ENCODE measurements at places on chromosomes 11 and 22.
A peak's percentile ranks its signal among the peaks of the same experiment; 100 is the strongest.

DNA sequence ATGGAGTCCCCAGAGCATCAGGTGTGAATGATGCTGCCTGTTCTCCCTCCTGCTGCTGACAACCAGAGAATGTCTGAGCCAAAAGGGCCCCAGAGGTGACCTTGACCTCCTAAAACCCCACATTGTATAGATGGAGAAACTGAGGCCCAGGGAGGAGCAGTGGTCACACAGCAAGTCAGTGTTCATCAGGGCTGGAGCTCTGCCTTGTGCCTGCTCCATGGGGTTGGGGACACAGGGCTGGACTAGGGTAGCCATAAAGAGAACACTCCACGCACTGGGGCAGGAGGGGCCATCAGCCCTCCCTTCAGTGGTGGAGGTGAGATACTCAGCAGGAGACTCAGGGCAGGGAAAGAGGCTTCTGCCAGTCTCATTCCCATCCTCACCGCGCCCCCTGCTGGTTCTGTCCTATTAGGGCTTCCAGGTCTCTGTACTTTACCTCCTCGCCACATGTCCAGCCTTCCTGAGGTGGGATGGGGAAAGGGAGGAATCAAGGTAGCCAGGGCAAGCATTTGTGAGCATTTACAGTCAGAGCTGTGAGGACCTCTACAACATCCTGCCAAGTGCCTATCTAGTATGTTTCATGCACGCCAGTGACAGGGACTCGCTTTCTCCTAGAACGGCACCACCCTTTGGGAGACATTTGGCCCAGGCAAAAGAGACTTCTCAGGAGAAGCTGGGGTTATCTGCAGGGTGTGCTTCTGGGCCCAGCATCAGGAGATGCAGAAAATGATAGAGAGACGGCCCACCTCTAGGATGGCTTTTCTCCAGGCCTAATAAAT is 43.2 kb downstream of the NEU3 start:
- peak; percentile 60 for DNase-seq

- DNase-seq, result no peak
Observed at GRCh38 chr11:69705351-69705811, 1.6 kb upstream of the FGF19 start.

- no peak for DNase-seq
Observed at GRCh38 chr11:27084518-27084917, 43.9 kb downstream of the BBOX1 start.

DNA sequence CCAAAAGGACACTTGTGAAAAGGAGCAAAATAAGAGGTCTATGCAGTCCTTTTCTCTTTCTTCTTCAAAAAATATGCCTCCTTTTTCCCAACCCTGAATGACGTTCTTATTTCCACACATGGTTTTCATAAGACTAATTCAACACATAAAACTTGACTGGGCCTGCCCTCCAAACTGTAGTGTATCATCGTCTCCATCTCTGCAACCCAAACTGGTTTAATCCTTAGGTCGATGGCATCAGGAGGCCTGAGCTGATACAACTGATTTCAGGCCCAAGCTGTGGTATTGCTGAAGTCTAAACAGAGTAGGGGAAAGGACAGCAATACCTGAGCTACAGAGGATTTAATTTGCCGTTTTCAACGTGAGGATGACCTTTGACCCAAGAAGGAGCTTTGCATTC is 130.0 kb upstream of the MTNR1B start:
- no peak for DNase-seq

- no peak for DNase-seq
Observed at GRCh38 chr11:41996533-41996932, 537.1 kb upstream of the LRRC4C start.

DNA sequence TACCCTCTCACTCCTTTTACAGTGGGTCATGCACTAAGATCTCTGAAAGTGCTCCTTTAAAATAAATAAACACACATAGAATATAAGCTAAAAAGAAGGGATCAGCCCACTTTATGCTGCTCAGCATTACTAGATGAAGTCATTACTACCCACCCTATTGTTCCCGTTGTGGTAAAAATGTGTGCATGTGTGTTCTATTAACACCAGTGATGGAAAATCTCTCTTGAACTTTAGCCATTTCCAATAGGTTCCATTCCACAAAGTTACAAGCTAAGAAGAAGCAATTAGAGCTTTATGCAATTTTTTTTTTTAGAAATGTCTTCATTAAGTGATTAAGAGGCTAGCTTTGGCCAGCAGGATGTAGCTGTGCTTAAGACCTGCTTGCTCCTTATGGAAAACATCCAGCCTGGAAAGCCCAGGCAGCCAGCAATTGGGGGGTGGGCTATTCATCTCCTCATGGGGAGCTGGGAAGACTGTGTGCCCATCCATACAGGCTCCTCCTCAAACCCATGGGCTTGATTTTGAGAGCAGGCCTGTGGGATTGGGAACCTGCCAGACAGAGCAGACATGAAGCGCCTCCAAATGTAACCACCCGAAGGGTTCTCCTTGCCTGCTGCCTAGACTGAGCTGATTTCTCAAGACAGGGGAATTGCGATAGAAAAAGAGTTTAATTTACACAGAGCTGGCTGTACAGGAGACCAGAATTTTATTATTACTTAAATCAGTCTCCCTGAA is 92.9 kb upstream of the PARVA start:
- DNase-seq, result no peak

GRCh38 chr22:17964156-17964555 is 60.2 kb downstream of the MICAL3 start:
- no peak for DNase-seq

DNA sequence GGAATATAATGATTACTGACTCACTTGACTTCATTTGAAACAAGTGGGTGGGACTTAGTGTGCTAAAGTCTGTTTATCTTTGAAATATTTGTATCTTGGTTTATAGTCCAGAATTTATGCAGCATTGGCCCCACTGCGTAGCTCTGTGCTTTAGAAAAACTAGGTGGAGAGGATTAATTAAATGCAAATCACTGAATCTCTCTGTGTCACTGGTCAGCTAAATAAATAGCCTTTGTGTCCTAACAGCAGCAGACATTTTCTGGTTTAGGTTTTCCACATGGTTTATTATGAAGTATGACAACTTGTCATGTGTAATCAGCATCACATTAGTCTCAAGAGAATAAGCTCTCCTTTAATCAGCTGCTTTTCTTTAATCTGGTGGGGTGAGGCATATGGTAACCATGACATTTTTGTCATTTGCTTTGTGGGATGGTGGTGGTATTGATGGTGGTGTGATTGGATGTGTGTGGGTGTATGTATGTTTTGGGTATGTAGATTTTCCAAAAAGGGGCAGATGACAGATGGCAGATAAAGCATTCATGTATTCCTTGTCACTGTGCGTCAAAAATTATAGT is 33.9 kb downstream of the BCL2L13 start:
- DNase-seq, result no peak

DNA sequence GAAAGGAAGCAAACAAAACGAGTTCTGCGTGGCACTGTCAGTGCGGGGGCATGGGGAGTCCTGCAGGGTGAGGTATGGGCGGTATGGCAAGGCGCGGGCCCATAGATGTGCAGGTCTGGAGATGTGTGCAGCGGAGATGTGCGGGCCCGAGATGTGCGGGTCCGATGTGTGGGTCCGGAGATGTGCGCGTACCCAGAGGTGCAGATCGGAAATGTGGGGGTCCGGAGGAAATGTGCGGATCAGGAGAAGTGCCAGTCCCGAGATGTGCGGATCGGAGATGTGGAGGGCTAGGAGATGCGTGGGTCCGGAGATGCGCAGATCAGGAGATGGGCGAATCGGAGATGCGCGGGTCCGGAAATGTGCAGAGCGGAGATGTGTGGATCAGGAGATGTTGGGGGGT is 35.9 kb downstream of the CDPF1 start:
- DNase-seq, result no peak

DNA sequence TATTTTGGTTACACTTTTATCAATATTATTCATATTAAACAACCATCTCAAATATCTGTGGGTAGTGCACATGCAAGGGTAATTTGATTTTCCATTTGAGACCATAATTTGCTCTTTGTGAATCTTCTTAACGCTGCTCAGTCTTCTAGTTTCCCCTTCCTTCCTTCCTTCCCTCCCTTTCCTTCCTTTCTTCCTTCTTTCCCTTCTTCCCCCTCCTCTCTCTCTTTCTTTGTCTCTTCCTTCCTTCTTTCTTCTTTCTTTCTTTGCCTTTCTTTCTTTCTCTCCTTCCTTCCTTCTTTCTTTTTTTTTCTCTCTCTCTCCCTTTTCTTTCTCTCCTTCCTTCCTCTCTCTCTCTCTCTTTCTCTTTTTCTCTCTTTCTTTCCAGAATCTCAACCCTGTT is 4.1 kb upstream of the RNF26 start:
- no peak for DNase-seq

GRCh38 chr11:67289651-67290479 is 762 bp downstream of the ANKRD13D start:
- no peak for DNase-seq

DNA sequence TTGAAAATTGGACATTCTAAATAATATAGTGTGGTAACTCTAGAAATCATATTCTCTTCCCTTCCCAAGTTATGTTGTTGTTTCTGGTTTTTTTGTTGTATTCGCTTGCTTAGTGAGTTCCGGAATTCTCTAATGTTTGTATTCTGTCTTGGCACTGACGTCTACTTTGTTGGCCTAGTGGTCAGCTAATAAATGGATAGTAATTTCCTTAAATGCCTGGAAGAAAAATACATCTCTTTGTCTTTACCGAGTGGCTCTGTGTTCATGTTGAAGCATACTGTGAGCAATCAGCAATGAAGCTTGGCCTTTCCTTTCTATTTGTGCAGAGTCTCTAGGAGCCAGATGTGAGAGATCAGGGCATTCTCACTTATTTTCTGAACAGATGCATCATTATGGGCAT is 1225.7 kb downstream of the JRKL start:
- DNase-seq, result no peak

DNA sequence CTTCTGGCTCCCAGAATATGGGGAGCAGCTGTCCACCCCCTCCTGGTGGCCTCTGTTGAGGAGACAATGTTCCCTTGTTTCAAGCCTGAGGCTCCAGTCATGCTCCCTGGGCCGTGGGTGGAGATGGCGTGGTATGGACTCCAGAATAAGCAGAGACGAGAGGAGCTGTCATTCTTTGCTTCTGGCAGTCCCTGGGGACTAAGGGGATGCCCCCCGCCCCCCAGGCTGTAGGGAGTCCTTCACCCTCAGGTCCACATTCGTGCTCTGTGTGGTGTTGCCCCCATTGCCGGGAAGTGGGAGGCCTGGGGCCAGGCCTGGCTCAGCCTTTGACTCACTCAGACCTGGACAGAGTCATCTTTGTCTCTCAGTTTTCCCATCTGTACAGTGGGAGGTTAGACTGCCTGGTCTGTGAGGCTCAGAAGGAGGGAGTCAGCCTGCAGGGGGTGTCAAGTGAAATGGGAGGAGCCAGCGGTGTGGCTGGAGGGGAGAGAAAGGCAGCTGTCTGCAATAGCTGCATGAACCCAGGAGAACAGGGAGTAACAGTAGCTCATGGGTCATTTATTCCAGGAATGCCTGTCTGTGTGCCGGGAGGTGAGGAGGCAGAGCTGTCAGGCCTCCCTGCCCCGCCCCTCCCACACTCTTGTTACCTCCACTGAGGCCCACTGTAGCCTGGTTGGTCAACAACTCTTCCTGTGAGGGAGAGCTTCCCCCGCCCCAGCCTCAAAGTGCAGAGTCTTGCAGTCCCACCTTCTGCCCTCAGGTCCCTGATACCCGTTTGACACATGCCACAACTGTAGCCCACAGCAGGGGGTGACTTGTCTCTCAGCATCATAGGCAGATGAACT is 6.3 kb downstream of the ARHGEF17 start:
- no peak for DNase-seq

DNA sequence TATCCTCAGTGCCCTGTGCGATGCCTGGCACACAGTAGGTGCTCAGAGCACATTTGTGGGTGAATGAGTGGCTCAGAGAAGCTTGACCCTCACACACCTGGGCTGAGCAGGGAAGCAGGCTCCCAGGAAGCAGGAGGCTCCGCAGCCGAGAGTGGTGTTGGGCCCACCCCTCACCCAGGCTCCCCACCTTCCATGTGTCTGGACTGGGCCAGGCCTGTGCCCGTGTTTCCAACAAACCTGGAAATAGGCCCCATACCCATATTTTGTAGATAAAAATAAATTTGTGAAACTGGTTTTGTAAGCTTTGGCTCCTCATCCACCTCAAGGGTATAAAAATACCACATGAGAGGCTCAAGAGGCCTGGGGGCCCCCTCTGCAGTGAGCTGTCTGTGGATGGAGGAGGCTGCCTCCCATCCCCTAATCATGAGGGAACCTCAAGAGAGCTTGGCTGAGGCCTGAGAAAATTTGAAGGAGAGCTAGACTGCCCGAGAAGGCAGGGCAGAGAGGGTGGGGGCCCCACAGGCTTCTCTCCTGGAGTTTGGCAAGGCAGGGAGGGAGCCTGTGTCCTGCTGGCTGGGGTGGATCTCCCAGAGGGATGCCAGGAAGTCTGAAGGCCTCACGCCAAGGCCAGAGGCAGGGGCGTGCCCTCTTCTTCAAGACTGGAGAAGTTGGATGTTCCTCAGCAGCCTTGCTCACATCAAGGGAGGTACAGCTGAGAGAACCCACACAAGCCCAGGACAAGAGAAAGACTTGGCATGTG is 147.0 kb upstream of the NECTIN1 start:
- no peak for DNase-seq

GRCh38 chr11:44659641-44660040 is 67.1 kb upstream of the TSPAN18 start:
- DNase-seq, result no peak

DNA sequence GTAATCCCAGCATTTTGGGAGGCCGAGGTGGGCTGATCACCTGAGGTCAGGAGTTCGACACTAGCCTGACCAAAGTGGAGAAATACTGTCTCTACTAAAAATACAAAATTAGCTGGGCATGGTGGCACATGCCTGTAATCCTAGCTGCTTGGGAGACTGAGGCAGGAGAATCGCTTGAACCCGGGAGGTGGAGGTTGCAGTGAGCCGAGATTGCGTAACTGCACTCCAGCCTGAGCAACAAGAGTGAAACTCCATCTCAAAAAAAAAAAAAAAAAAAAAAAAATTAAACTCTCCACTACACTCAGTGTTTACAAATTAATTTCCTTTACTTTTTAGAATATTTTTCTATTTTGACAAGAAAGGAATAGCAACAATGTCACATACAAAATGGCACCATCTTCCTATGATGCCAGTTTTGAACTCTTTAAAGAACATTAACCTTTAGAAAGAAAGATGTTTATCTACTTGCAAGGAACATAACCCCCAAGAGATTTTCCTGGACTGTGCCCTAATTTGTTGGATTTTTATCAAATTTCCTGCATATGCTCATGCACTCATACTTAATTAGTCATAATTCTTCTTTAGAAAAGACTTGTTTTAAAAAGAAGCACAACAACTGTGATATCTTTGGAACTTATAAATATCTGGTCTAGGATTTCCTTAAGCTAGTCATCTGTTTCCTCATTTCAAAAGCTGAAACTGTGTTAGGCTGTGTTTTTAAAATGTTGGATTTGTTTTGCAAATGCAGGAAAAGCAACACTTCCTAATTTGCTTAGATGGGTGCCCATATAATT is 22.6 kb upstream of the HIPK3 start:
- no peak for DNase-seq

Data from stimulated activated CD8-positive, alpha-beta memory T cell treated with anti-CD3 and anti-CD28 coated beads, Interleukin-2, amount 100 ng/mL, for 48 hours (primary cell).